ENCODE measurements at places on chromosomes 4 and X.

DNA sequence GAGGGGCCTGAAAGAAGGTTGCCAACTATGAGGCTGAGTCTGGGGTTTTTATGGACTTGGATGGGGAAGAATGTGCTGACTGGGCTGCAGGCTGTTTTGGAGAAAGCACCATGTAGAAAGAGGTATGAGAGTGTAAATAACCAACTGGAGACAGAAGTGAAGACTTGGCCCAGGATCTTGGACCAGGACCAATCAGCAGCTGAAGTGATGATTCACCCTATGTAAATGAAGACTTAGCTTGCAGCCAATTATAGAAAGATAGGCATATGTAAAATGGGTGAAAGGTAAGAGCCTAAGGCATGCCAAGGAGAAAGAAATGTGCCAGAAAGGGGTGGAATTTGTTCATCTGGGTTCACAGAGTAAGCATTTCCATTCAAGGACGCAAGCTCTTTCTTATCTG lies 856.7 kb upstream of the PRKX start:
- DNase-seq = no peak

- DNase-seq = no peak
Measured at GRCh38 chrX:26309262-26309661, 93.3 kb downstream of the MAGEB5 start.

DNA sequence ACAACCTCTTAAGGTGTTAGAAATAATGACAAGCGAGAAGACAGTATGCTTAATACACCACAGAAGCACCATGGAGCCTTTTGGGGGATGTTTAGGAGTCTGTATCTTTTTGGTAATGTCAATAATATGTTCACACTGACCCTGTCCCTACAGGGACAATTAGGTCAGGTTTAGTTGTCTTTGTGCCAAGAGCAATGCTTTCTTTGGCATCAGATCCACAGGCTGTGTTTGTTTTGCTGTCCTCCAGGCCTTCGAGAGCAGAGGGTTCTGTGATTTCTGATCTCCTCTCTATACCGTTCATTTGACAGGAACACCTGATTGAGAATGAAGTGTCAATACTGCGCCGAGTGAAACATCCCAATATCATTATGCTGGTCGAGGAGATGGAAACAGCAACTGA lies 153.8 kb downstream of the DCLK2 start:
- DNase-seq = no peak

DNA sequence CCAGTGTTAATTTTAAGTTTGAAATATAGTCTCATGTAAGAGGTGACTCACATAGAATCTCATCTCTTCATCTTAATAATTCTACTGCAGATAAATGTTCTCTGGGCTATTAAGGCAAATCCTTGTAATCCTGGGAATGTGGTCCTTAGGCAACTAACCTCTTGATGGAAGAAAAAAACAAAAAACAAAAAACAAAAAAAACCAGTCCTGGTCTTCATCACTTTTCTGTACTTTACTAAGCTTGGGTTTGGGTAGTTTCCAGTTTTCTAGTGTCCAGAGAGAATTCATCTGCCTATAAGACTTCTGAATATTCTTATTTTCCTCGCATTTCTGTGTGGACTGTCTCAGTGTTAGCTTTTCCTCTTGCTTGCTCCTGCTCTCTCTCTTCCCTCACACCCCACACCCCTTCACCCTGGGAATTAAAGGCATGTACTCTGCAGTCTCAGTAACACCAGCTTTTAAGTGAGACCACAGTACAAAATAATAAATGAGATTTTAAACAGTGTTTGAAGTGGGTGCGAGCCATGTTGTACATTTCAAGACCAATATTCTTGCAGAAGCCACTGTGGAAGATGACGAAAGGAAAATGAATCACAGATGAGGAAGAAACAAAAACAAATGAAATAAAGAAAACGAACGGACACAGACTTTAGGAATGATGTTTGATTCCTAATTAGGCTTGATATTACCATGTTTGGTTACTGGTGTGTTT lies 51.7 kb downstream of the HAND2 start:
- DNase-seq = no peak

- DNase-seq = no peak
Measured at GRCh38 chr4:78513411-78513975, 38.1 kb upstream of the ANXA3 start.

DNA sequence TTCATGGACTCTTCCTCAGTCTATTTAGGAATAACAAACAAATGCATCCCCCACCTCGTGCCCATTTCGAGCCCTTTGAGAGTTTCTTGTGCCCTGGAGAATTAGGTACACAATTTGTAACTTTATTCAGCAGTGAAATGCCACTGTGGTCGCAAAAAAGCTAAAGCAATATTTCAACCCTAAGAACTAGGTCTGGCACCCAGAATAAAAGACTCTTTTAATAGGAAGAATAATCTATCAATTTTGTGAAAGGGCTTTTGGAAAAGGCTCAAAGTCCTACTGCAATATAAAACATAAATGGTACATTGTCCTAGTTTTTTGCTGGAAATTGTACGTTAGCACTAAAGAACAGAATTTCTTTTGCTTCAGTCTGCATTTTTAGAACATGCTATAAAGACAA lies 304.6 kb upstream of the TENM3 start:
- DNase-seq = no peak

GRCh38 chrX:20507901-20508620 lies 241.4 kb upstream of the RPS6KA3 start:
- no peak for DNase-seq

DNA sequence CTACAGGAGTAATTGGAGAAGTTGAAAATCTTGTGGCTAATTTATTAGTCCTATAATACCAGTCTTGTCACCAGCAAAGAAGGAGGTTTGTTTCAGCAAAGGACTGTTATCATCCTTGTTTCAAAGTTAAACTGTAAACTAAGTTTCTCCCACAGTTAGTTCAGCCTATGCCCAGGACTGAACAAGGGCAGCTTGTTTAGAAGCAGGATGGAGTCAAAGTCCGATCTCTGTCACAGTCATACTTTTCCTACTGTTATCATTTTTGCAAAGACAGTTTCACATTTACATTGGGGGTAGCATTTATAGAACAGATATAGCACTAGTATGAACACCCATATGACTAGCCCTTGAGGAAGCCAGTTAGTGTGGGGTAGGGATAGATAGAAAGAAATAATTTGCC lies 46.4 kb downstream of the AKAP4 start:
- DNase-seq = no peak

DNA sequence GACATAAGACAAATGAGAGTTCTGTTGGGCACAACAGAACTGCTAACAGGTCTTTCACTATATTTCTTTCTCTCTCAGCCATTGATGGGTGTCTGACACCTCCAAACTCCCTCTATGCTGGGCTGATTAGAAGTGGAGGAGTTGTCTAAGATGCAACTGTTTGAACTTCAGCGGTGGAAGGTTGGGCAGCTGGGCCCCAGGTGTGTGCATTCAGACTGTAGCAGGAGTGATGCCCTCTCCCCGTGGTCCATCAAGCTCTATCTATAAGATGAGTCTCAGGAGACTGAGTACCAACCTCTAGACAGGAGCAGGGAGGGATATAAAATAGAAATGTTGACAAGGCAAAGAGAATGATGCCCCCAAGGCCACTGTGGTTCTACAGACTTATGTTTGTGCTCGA lies 28.2 kb upstream of the CHRNA9 start:
- no peak for DNase-seq

DNA sequence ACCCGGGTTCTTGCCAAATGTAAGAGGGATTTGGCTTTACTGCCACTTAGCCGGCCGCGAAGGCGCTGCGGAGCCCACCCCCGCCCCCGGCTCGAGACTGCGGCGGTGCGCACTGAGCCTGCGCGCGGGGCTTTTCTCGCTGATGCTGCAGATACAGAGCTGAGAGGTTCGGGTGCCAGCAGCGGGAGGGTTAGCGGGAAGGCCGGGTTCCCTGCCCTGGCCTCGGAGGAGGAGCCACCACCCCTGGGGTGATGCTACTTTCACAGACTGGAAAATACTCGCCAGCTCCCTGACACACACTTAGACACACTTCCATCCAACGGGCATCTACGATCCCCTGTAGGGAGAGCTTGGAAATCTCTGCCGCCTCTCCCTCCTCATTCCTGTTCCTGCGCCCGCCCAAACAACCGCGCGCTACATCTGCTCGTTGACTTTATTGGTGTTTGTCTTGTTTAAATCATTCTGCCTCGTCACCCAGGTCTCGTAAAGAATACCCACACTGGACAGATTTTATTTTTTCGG lies 2.1 kb upstream of the PCDH7 start:
- DNase-seq = no peak

DNA sequence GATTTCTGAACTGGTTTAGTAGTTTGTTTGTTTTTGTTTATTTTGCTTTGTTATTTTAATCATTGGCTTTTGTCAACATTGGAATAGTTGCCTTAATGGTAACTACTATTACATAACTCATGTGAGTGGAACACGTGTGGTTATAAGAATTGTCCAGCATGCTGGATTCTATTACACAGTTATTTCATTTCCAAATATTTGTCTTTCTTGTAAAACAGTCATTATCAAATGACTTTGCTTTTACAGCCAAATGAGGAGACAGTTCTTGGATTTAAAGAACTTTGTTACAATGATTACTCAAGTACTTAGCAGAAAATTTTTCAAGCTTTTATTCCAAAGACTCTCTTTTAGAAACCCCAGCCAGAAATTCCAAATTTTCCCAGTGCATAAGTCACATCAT lies 516.1 kb upstream of the MAGEB2 start:
- DNase-seq = no peak

Measured in stimulated activated effector memory CD8-positive, alpha-beta T cell treated with anti-CD3 and anti-CD28 coated beads, Interleukin-12 subunit alpha, Interleukin-12 subunit beta, amount 100 ng/mL, for 72 hours (primary cell).